ENCODE measurements at places on chromosomes 3 and 15. TPM values are rescaled to one million over a fixed set of nuclear protein-coding genes. Genes with fewer than 3 reads are reported as not detected.

CPLX3 gene
- 0.14 TPM for total RNA-seq

FOXB1 gene
- total RNA-seq = not detected

MESP2 gene
- not detected for total RNA-seq

GOLGA8A gene
- total RNA-seq = 396 TPM

VILL gene
- 16.4 TPM for total RNA-seq

RAB6B gene
- 12.8 TPM for total RNA-seq

LRRC49 gene
- 21.2 TPM for total RNA-seq

SCAANT1 gene
- total RNA-seq = not detected

KCNMB3 gene
- 4.1 TPM for total RNA-seq

SLC51A gene
- not detected for total RNA-seq

EPHA6 gene
- 39.5 TPM for total RNA-seq

ISY1 gene
- total RNA-seq = 40.3 TPM

RPP25 gene
- 3.3 TPM for total RNA-seq

MED12L gene
- total RNA-seq = 13.5 TPM

DNA sequence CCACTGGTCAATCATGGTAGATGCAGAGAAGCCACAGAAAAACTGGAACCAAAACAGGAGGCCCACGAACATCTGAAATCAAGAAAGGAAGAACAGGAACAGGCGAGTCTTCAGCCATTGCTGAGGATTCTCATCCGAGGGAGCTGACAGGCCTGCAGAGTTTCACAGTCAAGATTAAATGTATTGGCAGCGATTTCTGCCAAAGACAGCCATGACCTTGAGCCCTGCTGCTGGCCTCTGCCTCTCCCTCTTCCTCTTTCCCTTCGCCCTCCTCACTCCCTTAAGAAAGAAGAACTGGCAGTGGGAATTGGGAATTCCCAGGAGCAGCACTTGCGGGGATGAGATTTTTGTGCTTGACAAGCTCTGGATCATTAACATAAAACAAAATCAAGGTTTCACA is 179.7 kb downstream of the ATP10A start:
- DNase-seq = no peak

DNA sequence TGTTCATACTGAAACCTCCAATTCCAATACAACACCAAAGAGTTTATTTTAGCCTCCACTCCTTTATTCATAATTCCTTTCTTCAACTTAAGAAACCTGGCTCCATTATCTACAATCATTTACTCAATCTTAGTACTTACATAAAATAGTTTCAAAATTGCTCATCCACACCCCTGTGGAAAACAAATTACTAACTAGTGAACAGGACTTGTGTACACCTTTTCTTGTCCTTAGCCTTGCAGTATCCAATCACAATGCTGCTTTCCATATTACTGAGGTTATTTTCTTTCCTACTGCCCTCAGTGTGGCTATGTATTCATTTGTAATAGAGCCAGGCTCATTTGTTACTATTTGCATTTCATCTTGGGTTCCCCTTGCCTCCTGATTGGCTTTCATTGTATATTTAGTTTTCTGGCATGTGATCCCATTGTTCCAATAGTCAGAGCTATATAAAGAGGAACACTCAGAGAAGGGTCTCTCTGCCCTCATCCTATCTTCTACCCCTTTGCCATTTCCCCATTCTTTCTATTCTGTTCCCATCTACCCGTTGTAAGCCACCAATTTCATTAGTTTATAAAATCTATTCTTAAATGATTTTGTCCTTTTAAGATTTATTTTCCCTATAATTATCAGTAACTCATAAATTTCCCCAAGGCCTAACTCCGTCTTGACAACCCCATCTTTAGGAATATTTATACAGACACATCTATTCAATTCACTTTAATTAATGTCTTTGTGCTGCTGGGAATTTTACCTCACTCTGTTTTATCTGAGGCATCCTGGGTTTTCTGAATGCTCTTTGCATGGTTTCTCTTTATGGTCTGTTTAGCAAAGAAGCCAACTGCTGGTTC is 67.9 kb upstream of the RBP1 start:
- no peak for DNase-seq

- no peak for DNase-seq
Observed at GRCh38 chr3:140420621-140421357, 257.1 kb upstream of the TRIM42 start.

- DNase-seq = no peak
Observed at GRCh38 chr15:90151989-90152645, 49.0 kb upstream of the SEMA4B start.

- DNase-seq = no peak
Observed at GRCh38 chr3:182138393-182138792, 426.7 kb downstream of the SOX2 start.

- no peak for DNase-seq
Observed at GRCh38 chr3:142618917-142619461, 22.8 kb downstream of the PLS1 start.

- DNase-seq = no peak
Observed at GRCh38 chr3:6518709-6519345, 342.1 kb upstream of the GRM7 start.

- DNase-seq = no peak
Observed at GRCh38 chr3:109122690-109123089, 4.8 kb upstream of the MORC1 start.

DNA sequence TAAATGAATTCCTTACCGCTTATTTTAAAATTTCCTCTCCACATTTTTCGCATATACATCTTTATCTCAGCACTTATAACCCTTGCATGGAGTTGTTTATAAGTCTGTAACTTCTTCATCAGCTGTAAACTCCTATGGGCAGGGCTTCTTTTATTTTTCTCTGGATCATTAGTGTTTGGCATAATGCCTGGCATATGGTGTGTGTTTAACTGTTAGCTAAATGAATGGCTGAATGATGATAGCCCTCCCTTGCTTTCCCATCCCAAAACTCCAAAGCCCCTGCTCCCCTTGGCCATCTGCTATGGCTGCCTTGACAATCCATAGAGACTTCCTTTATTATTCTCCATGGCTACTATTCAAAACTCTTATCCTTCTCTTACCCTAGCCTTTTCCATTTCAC is 48.1 kb upstream of the SEMA6D start:
- DNase-seq = no peak

GRCh38 chr3:56869157-56869889 is 67.6 kb upstream of the ARHGEF3 start:
- DNase-seq = no peak

DNA sequence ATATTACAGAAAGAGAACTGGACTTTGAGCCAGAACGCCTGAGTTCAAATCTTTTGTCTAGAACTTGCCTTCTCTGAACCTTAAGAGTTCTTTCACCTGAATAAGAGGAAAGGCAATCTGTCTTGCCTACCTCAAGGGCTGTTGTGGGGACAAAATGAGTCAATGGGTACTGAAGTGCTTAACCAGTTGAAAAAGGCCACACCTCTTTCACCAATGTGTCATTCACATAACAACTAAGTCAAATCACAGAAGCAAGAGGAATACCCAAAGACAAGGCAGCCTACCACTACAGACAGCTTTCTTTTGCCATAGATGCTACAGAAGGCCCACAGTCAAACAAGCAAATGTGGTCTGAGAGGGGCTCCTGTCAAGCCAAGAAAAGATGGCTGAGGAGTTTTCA is 39.7 kb downstream of the NBEAL2 start:
- no peak for DNase-seq

- DNase-seq = no peak
Observed at GRCh38 chr15:42726114-42726513, 10.8 kb downstream of the CDAN1 start.

DNA sequence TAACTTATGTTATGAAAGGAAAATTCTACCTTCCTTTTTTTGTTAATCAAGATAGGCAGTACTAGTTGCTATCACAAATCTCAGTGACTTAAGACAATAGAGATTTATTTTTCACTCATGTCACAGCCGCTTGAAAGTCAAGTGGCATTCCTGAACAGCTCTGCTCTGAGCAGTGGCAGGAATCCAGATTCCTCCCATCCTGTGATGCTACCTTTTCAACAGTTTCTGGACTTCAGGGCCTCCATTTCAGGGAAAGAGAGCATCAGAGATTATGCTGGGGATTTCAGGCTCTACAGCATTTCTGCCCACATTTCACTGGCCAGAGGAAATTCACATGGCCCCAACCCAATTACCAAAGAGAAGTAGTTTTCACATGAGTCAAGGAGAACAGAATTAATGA is 83.4 kb downstream of the IL1RAP start:
- DNase-seq = no peak

DNA sequence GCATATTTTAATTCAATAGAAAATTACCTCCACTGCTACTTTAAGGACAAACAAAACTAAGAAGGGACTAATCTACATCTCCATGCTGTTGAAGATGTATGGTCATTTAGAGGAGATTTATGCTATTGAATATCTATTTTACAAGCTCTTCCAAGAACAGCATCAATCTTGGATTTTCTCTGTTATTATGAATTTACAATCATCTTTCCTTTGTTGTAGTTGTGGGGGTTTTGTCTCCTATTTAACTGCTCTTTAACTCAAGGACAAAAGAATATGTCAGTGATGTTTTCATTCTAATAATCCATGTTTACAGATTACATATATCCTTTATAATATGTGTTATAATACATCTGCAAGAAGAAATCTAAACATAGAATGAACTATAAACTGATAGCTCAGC is 907.8 kb downstream of the ROBO2 start:
- no peak for DNase-seq

- DNase-seq = no peak
Observed at GRCh38 chr15:64149893-64150578, 1.5 kb upstream of the SNX22 start.

DNA sequence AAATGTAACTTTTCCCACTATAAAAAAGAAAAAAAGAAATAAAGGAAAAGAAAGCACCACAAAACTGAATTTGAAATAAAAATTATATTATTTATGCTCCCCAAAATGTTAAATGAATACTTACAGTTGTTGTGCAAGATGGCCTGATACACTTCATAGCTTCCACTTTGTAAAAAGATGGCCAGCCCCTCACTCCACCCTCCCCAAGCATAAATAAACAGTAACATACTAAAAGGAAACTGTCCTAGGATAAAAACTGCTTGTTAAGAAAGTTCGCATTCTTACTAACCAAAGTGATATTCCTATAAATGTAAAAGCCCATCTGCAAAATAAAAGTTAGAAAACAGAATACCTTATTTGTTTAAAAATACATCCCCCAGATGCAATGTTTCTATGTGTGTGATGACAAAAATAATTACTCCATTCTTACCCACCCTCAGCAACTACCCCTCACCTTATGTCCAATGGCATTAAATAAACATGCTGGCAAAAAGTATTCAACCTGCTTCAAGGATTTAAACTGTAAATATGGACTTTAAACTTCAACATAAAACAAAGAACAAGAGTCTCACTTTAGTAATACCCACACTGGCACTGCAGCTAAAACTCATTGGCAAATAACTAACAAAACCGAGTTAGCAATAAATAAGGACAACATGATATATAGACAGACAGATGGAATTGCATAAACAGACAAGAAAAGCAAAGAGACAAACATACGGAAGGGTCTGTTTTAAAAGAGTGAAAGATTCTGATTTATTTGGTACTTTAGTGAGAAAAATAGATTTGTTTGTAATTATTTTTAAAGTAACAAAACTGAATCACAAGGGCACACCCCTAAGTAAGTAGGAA is 47.7 kb downstream of the ZBTB20 start:
- DNase-seq = no peak

DNA sequence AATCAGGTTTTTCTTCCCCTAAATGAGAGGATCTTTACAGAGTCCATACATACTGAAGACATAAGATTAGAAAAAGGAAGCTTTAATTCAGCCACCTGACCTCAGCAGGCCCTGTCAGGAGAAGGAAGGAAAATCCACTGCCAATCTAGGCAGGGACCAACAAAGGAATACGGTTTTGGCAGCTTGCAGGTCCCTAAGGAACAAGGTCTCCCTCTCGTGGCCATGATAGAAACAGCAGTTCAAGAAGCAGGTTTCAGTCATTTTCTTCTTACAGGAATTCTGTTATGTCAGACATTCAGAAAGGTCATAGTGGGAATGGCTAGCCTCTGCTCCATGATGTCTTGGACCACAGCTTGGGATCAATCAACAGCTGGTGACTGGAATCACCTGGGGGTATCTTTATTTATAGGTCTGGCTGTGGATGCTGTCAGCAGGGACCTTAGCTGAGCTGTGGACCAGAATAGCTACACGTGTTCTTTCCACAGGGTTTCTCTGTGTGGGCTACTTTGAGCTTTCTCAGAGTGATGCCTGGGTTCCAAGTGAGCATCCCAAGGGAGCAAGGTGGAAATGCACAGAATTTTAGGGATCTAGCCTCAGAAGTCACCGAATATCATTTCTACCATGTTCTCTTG is 9.4 kb upstream of the CMSS1 start:
- no peak for DNase-seq

GRCh38 chr3:136818769-136819391 is at the start of gene SLC35G2:
SLC35G2 (plus strand) TSS chr3:136819126; CDS start chr3:136854461, 35,335 bp downstream.
- peak; percentile 73 for DNase-seq
